Activated CD8-positive, alpha-beta T cell treated with anti-CD3 and anti-CD28 coated beads, Interleukin-2, amount 10 ng/mL, durations not matched to agents 7 days and 5 days (primary cell): ENCODE measurements at places on chromosomes 12 and 14. TPM values are rescaled to one million over a fixed set of nuclear protein-coding genes. Genes with fewer than 3 reads are reported as not detected.
A peak's percentile ranks its signal among the peaks of the same experiment; 100 is the strongest.

- peak; percentile 34 for DNase-seq
Observed at GRCh38 chr12:118377021-118377883, 897 bp downstream of the SUDS3 start.

Gene TMEM229B
- total RNA-seq: 9.9 TPM

DNA sequence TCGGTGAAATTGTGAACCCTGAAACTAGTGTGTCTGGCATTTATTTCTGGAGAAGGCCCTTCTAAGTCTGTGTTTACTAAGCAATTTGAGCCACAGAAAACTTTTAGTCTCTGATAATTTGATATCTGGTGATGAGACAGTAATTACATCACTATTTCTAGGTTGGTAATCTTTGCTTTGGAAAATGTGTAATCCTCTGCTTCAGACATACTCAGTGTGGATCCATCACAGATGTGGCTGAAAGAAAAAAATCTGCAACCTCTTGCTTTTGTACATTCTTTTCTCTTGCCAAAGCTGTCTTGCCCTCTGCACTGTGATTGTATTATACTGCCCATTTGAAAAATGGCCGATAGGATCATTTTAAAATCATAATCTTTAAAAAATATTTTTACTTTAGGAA is 78.1 kb downstream of the PELI2 start:
- DNase-seq: no peak

GRCh38 chr12:110647631-110648040 is 33.7 kb downstream of the TCTN1 start:
- peak; percentile 46 for DNase-seq

GRCh38 chr14:103160321-103161053 is 37.2 kb downstream of the TNFAIP2 start:
- DNase-seq: no peak

- DNase-seq: no peak
Observed at GRCh38 chr12:34298176-34298970, 276.1 kb downstream of the ALG10 start.

GRCh38 chr12:116343331-116343884 is 65.9 kb upstream of the MED13L start:
- no peak for DNase-seq

GRCh38 chr12:132162508-132163031 is 18.3 kb downstream of the NOC4L start:
- no peak for DNase-seq

Gene DCTN2
- 96.5 TPM for total RNA-seq

DNA sequence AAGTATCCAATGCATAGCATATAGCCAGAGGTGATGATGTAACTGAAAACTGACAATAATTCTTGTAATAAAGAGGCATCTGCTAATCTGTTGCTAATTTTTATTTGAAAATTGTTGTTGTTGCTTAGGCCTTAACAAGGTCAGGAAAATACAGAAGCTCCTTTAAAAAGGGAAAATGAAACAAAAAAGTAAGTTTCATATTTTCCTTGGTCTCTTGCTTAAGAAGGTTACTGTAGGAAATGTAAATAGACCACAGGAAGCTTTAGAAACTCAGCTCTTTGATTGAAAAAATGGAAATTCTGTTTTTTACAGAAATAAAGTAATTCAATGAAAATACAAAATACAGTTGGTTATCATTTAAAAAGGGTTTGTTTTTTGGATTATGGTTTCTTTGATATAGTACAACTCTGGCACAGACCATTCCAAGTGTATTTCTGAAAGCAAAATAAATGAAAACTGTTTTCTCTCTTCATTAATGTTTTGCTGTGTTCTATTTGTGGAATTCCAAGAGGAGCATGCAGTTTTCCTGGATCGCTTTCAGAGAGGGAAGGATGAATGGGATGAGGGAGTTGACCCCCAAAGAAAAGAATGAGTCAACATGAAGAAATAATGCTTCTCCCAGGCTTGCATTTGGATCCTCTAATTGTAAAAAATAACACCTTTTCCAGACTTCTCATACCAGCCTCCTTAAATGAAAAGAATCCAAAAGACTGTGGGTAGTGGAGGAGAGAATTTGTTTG is 398.0 kb upstream of the FAR2 start:
- no peak for DNase-seq

Gene LRTM2
- not detected for total RNA-seq

DNA sequence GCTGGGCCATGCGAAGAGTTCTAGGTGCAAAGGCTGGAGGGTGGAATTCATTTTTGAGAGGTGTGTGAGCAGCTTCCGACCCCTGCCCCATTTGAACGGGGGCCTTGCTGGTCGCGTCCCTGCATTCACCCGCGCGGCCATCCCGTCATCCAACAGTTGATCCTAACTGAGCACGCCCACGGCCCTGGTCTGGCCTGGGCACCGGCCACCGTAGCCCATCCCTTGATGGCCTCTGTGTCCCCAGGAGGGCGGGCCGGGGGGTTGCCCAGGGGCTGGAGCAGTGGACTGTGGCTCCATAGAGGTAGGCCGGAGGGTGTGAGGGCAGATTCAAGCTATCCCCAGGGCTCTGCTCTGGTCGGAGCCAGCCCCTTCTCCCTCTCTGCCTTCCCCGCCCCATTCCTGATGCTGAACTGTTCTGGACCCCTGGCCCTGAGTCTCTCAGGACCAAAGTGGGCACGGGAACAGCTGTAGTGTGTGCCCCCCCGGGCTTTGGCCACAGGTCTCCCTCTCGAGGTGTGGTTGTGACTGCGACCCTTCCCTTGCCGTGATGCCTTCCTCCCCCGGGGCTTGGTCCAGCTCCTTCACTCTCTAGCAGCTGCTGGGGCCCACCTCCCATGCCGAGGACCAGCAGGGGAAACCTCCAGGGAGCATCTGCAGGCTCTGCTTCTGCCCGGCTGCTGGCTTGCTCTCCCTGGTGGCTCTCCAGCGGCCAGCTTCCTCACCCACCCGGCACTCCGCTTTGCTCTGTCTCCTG is 9.1 kb downstream of the MEG3 start:
- DNase-seq: no peak

DNA sequence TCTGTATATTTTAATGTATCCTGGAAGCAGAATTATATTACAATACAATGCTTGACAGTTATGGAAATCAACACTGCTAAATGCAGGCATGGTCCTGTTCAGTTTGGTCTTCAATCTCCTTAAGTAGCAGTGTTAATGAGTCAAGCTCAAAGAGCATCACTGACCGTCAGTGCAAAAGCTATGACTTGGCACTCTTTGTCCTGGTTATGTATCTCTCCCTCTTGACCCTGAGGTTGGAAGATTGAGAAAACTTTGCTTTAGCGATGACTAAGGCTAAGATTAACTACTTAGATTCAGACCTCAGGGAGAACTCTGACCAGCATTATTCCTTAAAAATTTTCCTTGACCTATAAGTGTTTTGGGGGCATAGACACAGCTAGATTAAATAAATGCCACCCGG is 10.9 kb downstream of the CLEC7A start:
- no peak for DNase-seq

DNA sequence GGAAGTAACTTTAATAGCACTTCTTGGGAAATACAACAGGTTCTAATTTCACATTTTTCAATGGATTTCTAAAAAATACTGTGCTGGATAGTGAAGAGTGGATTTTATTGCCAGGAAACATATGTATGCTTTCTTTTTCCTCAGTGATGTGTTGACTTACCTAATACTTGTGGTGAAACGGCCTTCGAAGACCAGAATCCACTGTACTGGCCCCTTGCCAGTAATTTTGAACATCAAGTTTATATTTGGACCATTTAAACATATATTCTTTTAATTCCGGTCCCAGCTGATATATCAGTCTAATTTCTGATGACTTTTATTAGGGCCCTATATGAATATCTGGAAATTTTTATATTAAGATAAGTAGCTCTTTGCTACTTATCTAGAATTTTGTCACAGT is 1.8 kb downstream of the MSRB3 start:
- no peak for DNase-seq

- no peak for DNase-seq
Observed at GRCh38 chr12:28925719-28926376, 223.2 kb upstream of the FAR2 start.

Gene DIO2
- not detected for total RNA-seq

Gene IQSEC3
- total RNA-seq: 2.6 TPM

DNA sequence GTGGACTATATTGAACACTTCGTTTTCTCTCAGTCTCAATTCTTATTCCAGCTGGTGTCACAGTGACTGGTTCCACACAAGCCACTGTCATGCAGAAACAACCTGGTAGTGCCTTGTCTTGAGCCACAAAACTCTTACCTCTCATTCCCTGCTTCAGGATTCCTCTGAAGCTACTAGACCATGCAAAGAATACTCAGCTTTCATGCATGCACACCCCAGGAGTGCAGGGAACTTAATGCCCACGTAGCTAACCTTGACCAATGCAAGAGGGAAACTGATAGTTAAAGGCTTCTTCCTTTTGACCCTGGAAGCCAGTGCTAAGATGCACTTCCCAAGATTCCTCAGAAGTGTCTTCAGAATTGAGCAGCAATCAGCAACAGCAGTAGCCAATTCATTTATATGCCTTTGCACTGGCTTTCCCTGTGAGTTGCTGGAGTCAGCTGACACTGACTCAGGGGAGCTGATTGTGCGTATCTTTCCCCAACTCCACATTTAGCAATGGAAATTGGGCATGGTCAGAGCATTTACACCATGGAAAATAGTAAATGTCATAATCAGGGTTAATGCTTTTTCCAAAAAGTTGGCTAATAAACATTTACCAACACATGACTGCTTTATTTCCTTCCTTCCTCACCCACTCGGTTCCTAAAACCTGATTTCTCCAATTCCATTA is 113.6 kb upstream of the SLC35F4 start:
- DNase-seq: no peak

GRCh38 chr12:62248873-62249272 is 11.3 kb upstream of the USP15 start:
- no peak for DNase-seq

DNA sequence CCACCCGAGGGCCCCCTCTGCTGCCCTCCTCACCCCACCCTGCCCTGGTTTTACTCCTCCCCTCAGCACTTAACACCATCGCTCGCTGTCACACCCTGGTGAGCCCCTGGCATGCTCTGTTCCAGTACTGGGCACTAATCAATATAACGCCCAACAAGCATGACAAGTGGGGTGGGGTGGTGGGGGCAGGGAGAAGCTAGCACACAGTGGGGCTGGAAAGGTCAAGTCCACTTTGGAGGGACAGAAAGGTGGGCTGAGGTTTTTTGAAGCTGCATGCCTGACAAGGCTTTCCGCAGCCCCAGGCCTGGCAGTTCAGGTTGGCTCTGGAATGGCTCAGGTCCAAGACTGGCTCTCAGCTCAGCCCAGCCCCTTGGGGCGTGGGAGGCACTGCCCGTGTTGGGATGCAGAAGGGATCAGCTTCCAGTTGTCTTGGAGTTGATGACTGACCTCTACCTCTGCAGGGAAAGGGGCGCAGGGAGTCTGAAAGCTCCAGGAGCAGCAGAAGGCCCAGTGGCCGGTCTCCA is 34.1 kb downstream of the PLEKHG3 start:
- DNase-seq: no peak

Gene TPPP2
- total RNA-seq: not detected

- no peak for DNase-seq
Observed at GRCh38 chr12:38153737-38154061, 162.9 kb upstream of the ALG10B start.

GRCh38 chr12:24759155-24759554 is 189.7 kb downstream of the BCAT1 start:
- no peak for DNase-seq

GRCh38 chr12:82440885-82441284 is 82.6 kb downstream of the METTL25 start:
- no peak for DNase-seq

DNA sequence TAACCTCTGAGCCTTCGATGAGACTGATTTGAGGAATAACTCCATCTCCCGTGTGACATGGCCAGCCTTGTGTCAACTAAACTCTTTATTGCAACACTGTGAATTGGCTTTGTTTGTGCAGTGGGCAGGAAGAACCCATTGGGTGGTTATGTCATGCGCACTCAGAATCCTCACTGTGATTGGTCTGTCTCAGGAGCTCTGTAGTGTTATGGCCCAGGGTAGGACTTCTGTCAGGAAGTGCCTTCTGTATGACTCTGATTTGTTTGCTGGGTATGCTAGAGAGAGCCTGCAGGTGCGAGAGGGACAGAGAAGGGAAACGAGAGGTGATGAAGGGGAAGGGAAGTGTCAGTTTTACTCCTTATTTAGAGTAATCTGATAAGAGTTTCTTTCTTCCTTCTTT is 71.5 kb upstream of the DCD start:
- DNase-seq: no peak

- no peak for DNase-seq
Observed at GRCh38 chr14:44963775-44964380, 1.9 kb downstream of the TOGARAM1 start.

Gene C14orf180
- not detected for total RNA-seq

Gene NGB
- total RNA-seq: not detected

DNA sequence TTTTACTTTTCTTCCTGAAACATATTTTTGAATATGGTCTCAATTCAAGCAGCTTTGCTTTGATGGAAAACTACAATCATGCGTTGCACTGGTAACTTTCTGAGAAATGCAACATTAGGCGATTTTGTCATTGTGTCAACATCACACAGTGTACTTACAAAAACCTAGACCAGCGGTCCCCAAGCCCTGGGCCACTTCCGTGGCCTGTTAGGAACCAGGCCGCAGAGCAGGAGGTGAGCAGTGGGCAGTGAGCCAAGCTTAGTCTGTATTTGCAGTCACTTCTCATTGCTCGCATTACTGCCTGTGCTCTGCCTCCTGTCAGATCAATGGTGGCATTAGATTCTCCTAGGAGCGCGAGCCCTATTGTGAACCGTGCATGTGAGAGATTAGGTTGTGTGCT is 163.7 kb upstream of the NOVA1 start:
- no peak for DNase-seq

Gene KIF26A
- total RNA-seq: 0.26 TPM

- DNase-seq: no peak
Observed at GRCh38 chr14:104174051-104174450, 35.7 kb downstream of the KIF26A start.

Gene GLT1D1
- not detected for total RNA-seq

DNA sequence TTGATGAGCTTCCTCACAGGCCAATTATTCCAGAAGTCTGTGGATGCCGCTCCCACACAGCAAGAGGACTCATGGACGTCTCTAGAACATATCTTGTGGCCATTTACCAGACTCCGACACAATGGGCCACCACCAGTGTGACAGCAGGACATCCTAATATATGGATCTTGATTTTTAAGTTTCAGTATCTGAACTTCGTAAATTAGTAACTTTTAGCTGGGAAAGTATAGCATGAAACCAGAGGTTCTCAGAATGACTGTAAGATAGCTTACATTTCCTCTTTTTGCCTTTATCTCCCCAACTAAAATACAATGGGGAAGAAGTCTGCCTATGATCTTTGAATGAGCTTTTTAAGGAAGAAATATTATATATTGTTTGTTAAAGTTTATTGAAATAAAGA is 87.0 kb downstream of the DNAI7 start:
- DNase-seq: no peak

GRCh38 chr12:46944771-46945170 is 119.0 kb upstream of the SLC38A4 start:
- no peak for DNase-seq

- peak; percentile 18 for DNase-seq
Observed at GRCh38 chr12:3746758-3747157, 6.2 kb downstream of the CRACR2A start.
